ENCODE measurements at places on chromosomes 1 and 21.

DNA sequence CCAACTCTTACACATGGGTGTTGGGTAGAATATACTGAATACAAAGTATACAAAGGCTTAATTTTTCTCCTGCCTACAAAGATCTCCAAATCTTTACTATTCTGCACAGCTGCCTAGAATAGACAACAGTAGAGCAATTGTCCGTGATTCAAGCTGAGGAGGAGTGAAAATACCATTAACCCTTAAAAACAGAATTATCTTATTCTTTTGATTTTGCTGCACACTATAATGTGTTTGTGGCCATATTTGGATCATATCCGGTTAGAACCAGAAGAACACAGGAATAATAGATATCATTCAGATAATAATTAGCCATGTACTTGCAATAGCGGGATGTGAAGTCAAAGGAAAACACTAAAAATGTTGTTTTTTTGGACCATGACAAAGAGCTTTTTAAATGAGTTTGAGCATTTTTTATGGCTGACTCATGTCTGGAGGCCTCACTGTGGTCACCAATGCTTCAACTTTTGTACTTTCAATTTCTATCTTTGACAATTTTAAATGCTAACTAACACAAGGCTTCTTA, 197.6 kb upstream of the FOXD3 start:
- DNase-seq: no peak

- no peak for DNase-seq
These were observed 642.2 kb downstream of the SMYD3 start for GRCh38 chr1:245864872-245865271.

DNA sequence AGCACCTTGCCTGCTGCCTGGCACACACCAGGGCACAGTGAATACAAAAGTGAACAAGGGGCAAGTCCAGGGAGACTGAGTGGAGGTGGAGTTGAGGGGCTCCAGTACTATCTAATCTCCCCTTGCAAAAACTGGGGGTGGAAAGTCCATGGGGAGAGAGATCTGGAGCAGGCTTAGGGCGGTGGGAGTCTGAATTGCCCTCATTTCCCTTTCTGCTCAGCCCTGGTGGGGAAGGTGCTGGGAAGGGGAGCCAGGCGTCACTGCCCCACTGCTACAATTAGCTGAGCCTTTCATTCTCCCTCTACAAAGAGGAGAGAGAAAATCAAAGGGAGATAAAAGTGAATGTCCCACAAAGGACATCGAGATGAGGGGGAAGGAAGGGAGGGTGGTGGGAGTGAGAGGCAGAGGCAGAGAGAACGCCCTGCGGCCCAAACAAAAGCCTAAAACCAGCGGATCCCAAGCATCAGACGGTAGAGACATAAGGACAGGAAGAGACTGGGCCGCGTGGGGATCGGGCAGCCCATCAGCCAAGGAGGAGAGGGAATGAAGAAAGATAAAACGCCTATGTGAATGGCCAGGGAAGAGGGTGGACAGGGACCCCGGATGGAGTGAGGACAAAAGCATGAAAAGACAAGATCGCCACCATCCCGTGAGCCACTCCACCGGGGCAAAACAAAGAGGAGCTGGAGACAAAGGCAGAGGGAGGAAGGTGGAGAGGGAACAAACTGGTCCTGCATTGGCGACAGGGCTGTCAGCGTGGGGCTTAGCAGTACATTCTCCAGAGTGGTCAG, 46.8 kb upstream of the SOX13 start:
- no peak for DNase-seq

DNA sequence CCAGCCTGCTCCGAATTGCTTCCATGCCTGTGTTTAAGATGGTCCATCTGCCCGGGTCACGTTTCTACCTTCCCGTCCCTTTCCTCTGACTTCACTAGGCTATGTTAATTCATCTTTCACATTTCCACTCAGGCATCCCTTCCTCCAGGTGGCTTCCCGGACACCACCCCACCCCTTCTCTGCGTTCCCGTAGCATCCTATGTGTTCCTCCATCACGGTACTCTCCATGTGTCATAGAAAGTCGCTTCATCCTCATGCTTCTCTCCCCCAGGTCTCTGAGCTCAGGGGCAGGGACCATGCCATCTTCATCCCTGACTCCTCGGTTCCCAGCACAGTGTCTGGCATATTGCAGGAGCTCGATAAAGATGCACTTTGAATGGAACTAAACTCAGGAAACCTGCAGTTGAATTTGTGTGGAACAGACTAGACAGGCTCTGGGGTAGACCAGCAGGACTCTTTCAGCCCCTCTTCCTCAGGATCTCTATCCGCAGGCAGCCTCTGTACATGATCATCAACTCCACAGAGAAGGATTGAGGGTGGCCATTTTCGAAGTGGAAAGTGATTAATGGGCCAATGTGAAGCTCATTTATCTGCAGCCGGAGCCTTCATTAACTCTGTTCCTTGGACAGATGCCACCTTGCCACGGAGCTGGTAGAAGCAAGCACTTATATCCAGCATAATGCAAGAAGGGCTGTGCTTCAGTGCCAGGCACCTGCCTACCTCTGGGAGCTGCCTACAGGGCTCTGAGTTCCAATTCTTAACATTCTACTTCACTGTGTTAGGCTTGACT, 9.1 kb downstream of the C1orf226 start:
- no peak for DNase-seq

DNA sequence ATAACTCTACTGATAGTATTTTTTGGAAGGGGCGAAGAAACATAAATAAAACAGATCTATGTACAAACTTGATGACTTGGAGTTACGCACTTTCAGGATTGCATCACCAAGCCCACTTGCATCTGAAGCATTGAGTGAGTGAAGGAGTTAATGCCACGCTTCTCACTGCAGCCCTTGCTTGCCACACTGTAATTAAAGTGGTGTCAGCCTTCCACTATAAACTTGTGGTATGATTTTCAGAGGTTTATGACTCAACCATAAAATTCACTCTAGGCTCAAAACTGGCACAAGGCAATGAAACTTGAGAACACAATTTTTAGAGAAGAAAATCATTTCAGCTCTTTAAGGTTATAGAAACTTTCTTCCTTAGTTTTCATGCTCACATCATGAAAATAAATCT, 93.9 kb upstream of the PRMT6 start:
- DNase-seq: no peak

DNA sequence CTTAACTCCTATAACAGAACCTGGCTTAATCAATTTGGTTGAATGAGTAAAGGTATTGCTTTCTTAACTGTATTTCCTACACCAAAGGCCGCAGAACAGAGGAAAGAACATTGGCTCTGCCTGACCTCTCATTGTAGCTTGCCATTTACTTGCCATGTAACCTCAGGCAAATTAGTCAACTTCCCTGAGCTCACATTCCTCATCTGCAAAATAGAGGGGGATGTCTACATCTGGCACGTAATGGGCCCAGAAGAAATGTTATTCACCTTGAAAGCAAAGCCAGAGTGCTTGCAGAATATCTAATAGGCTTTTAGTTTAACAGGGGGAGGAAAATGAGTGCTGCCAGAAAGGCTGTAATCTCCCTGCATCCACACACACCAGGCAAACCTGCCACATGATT, 44.3 kb downstream of the LAMC2 start:
- DNase-seq: no peak

- no peak for DNase-seq
These were observed 10.8 kb upstream of the PCBP3 start for GRCh38 chr21:45632637-45633251.

DNA sequence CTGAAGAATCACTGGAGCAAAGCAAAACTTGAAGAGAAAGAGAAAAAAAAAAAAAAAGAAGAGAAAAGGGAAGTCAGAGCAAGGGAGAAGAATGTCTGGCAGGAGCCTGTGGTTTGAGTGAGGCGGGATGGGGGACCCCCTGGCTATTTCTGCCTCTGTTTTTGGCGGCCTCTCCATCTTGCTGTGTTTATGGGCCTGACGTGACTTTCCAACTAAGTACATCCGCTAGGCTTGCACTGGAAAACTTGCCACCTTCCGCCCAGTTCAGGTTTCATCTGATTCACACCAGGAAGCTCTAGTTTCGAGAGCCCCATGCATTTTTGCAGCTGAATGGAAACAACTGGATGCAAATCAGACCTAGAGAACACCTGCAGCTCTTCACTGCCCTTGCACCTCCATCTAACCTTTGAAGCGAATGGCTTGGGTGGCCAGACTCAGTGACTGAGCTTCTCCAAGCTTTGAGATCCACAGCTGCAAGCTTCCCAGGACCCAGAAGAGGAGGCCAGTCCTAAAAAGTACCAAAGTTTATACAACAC, 28.0 kb downstream of the TBX15 start:
- DNase-seq: no peak

DNA sequence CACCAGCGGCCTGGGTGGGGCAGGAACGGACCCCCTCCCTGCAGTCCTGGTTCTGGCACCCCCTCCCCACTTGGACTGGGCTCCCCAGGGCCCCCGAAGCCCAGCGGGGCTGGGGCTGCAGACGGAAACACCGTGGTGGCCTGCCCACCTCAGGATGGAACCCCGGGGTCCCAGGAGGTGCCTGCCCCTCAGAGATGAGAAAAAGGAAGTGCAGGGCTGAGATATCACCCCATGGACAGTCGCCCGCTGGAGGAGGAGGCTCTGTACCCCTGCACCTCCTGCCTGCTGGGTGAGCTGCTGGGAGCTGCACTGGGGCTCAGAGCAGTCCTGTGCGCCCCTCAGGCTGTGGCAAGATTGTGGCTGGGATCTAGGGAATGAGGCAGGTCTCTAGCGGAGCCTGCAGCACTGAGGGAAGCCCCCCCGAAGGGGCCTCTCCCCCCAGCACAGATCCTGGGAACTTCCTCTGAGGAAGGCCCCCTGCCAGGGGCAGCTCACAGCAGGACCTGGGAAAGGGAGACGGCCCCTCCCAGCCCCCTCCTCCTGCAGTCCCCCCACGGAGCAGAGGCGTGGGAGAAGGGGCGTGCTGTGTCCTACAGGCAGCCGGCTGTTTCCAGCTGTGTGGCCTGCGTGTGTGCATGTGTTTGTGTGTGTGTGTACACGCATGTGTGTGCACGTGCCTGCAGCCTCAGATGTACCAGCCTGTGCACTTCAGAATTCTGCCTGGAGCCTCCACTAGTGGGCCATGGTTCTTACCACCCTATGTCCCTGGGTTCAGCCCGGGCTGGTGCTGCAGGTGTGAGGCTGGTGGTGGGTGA, 6.9 kb downstream of the AGRN start:
- no peak for DNase-seq

GRCh38 chr1:201792534-201793305, 36.2 kb upstream of the IPO9 start:
- DNase-seq: peak; percentile 71

DNA sequence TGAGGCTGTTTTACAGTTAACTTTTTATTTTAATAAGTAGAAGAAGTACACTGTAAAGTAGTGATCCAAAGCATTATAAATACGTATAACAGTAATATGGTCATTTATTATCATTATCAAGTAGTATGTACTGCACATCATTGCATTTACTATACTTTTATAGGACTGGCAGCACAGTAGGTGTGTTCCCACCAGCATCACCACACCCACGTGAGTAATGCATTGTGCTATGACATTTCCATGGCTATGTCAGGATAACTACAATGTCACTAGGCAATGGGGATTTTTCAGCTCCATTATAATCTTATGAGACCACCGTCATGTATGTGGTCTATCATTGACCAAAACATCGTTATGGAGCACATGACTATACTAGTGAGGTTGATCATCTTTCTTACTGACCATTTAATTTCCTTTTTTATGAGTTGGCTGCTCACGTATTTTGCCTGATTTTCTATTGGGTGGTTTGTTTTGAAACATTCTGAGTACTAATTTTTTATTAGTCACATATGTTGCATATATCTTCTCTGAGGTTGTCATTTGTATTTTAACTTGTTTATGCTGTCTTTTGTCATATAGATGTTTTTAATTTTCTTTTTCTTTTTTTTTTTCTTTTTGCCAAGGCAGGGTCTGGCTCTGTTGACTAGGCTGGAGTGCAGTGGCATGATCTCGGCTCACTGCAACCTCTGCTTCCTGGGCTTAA, 25.3 kb upstream of the SHCBP1L start:
- DNase-seq: no peak

DNA sequence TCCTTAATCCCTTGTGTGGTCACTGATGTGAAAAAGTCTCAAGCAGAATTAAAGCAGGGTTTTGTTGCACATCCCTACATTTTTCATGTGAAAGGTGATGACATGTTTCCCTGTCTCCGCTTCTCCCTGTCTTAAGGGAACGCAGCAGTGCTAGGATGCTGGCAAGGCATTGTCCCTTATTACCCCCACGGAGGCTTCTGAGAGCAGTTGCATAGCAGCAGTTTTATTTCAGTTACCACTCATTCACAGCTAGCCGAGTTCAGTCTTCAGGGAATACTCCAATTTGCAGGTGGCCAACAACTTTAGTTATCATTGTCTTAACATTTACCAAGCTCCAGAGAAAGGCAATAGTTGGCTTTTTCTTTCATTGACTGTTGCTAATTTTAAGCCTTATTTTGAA, 89.1 kb downstream of the CLEC20A start:
- DNase-seq: no peak

GRCh38 chr1:162056043-162056442, 13.4 kb upstream of the NOS1AP start:
- DNase-seq: no peak

GRCh38 chr1:225532240-225532944, 104.6 kb upstream of the LBR start:
- DNase-seq: no peak

- DNase-seq: no peak
These were observed 16.1 kb downstream of the WLS start for GRCh38 chr1:68216089-68216772.

- DNase-seq: no peak
These were observed 361.2 kb downstream of the SMYD3 start for GRCh38 chr1:246145900-246146299.

DNA sequence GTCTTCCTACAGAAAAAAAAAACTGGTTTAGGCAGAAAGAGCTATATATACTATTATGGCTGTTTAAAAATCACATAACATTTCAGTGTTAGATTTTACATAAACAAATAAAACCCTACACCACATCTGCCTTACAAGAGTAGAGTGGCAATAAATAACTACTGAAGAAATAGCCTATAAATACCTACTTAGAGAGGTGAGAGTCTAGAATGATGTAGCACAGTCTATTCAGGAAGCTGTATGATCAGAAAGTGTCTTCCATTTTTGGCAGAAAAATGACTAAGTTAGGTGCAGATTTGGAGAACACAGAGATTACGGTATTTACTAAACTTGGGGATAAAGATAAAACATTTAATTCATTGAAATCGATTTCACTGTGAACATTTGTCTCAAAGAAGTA, 75.5 kb downstream of the VAV3 start:
- DNase-seq: no peak

- DNase-seq: no peak
These were observed 777.0 kb downstream of the PLA2G4A start for GRCh38 chr1:187605736-187606135.

All from left renal pelvis (tissue), 4 donors.